ENCODE measurements at places on chromosomes 6 and 20.

- DNase-seq: no peak
Observed at GRCh38 chr6:48817333-48818051, 645.6 kb downstream of the MMUT start.

- no peak for DNase-seq
Observed at GRCh38 chr6:52509281-52510212, 67.3 kb downstream of the TRAM2 start.

GRCh38 chr6:101595276-101595675, 201.8 kb downstream of the GRIK2 start:
- DNase-seq: no peak

GRCh38 chr6:31178143-31179041, 7.9 kb upstream of the POU5F1 start:
- DNase-seq: no peak

DNA sequence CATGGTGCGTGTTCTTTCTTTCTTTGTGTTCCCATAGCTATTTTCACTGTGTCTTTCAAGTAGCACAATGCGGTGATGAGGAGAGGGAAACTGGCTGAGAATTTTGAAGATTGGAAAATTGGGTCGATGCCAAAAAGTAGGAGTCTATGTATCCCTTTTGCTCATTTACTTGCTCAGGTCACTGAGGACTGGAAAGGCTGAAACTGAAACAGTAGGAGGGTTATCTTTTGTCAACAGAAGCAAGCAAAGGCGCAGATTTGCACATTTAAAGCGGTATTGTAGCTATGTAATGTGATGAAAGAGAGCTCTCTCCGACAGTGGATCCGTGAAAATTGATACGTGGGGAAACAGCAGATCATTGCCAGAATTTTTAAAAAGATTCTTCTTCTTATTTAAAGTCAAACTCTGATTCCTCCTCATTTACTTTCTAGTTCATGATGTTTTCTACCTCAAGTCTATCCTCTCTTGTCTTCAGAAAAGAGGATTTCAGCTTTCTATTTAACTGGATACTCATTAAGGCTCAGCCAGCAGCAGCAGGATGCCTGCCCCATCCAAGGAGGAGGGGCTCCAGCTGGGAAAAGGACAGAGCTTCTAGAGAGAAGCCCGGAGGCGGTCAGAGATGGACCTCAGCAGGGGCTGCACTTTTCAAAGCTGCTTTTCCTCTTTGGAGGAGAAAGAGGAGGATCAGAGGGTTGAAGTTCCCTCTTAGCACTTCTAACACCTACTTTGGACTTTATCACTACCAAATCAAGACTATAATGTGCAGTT, 15.9 kb upstream of the FYN start:
- no peak for DNase-seq

DNA sequence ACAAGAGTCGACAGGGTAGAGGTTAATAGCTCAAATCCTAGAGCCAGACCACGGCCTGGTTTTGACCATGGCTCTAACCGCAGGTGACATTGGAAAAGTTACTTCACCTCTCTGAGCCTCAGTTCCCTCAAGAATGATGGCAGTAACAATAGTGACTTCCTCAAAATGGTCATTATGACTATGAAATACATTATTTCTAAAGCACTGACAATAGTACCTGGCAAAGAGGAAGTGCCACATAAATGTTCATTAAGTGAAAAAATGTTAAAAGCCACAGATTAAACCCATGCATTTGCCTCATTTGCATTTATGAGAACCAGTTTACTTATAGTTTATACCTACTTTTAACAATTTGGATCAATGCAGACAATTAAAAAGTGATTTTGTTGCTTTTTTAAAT, 12.3 kb downstream of the BTBD3 start:
- DNase-seq: no peak

- DNase-seq: no peak
Observed at GRCh38 chr6:82246802-82247504, 591 bp downstream of the IBTK start.

DNA sequence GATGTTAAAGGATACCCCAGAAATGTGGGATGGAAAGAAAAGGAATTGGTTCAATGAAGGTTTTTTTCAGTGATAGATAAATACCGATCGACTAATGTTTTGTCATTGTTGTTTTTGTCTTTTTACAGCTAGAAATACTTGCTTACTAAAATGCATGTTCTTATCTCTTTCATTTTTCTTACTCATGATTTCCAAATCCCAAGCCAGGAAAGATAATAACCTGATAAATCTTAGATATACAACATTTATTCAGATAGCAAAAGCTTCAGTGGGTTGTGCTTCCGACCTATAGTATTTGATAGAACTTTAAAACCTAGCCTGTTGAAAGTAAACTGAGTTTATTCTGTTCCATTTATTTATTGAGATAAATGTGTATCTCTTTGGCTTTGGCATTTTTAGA, 187.5 kb downstream of the EDN1 start:
- no peak for DNase-seq

- DNase-seq: no peak
Observed at GRCh38 chr6:19968201-19968600, 131.0 kb downstream of the ID4 start.

DNA sequence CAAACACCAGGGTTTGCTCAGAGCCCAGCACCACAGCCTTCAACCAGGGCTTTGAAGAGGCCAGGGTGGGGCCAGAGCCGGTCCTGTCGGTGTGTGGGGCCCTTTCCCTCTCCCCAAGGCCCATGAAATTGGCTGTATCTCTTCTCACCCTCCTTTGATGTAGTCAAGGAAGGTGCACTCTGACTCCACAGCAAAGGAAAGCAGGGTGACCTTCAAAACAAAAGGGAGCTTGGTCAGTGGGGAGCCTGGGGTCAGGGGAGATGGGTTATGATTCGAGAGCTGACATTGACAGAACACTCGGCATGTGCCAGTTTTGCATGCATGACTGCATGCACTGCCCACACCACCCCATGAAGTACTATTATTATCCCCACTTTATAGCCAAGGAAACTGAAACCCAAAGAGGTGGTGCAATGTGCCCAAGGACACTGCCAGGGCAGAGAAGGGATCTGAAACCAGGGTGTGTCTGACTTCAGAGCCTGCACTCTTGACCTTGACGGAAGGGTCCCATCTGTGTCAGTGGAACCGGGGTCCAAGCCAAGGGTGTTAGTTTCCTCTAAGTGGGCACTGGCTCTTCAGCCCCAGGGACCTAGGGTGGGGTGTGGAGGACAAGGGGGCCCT, 55.4 kb downstream of the RAB44 start:
- no peak for DNase-seq

GRCh38 chr20:17565169-17565845, 4.6 kb upstream of the DSTN start:
- DNase-seq: no peak

DNA sequence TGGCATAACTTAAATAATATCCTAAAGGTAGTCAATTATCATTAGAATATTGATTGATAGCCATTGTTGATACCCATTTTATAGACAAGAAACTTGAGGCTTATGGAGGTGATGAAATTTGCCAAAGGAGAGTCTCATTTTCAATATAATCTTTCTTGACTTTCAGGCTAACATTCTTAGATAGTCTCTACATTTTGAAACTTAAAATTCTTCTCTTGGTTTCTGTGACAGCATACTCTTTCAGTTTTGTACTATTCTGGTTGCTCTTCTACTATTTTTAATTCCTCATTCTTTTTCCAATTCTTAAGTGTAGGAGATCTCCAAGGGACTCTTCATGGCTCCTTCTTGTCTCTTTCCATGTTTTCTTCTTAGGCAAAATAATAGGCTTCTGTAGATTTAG, 3.7 kb upstream of the SH3BGRL2 start:
- DNase-seq: no peak

DNA sequence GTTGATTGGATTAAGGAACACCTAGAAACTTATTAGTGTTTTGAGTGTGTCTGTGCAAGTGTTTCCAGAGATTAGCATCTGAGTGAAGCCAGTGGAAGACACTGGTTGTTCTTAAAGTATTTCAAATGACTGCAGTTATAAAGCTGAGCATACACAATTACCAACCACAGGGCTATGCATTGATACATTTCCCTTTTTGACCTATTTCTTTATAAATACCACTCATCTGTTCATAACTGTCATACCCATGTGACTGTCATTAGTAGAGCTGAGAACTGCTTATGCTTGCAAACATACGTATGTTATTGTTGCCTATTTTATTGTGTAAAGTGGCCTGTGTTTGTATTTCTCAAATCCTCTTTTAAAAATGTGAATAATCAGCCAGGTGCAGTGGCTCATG, 15.3 kb upstream of the ZC3H12D start:
- no peak for DNase-seq

- DNase-seq: no peak
Observed at GRCh38 chr20:5696011-5696559, 54.1 kb upstream of the SHLD1 start.

GRCh38 chr6:109241199-109241598, 141.1 kb downstream of the CD164 start:
- DNase-seq: no peak

DNA sequence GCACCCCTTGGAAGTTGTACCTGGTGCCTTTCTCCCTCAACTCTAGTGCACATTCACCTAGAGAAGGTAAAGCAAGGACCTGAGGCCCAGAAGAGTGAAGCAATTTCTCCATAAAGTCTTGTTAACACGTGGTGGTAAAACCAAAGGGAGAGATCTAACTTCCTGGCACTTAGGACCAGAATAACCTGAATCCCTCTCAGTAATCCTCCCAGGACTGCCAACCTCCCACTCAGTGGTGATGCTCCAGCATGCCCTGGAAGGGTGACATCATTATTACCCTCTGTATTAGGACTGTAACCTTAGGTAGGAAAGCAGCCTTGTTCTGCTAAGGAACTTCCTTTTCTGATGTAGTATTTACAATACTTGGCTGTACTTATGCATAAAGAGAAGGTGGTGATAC, 330.6 kb upstream of the MARCKS start:
- DNase-seq: no peak

- DNase-seq: no peak
Observed at GRCh38 chr6:52385074-52385473, 23.1 kb downstream of the PAQR8 start.

Data from stimulated activated CD4-positive, alpha-beta T cell treated with anti-CD3 and anti-CD28 coated beads, TNF-alpha, amount 100 ng/mL, for 24 hours (primary cell).